CD4-positive, alpha-beta T cell treated with Interleukin-6 at 100 ng/mL for 8 hours (primary cell): ENCODE measurements at places on chromosomes 1 and 21.

GRCh38 chr1:1264026-1264425, 9.6 kb downstream of the UBE2J2 start:
- no peak for DNase-seq

DNA sequence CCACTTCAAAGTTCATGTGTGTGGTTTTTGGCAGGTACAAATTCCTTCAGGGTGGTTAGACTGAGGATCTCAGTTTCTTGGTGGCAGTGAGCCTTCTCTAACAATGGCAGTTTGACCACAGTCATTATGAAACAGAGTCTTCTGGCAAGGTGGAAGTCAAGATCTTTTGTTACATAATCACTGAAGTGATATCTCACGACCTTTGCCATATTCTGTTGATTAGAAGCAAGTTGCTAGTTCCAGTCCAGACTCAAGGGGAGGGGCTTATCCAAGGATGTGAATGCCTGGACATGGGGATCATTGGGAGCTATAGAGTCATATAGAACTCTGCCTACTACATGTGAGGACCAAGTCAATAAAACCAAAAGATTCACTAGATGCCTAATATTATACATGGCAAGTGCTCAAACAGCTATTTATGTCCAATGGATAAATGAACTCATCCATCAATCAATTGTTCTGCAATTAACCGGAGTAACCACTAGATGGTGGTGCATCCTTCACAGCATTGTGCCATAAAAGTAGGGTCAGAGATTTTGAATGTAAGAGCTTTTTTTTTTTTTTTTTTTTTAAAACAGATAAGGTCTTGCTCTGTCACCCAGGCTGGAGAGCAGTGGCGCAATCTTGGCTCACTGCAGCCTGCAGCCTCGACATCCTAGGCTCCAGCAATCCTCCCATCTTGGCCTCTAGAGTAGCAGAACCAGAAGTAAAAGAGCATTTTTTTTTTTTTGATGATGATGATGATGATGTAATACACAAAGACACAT, 131.9 kb downstream of the CRB1 start:
- DNase-seq = peak; percentile 36

GRCh38 chr1:54400329-54400728, 5.9 kb downstream of the SSBP3 start:
- no peak for DNase-seq

DNA sequence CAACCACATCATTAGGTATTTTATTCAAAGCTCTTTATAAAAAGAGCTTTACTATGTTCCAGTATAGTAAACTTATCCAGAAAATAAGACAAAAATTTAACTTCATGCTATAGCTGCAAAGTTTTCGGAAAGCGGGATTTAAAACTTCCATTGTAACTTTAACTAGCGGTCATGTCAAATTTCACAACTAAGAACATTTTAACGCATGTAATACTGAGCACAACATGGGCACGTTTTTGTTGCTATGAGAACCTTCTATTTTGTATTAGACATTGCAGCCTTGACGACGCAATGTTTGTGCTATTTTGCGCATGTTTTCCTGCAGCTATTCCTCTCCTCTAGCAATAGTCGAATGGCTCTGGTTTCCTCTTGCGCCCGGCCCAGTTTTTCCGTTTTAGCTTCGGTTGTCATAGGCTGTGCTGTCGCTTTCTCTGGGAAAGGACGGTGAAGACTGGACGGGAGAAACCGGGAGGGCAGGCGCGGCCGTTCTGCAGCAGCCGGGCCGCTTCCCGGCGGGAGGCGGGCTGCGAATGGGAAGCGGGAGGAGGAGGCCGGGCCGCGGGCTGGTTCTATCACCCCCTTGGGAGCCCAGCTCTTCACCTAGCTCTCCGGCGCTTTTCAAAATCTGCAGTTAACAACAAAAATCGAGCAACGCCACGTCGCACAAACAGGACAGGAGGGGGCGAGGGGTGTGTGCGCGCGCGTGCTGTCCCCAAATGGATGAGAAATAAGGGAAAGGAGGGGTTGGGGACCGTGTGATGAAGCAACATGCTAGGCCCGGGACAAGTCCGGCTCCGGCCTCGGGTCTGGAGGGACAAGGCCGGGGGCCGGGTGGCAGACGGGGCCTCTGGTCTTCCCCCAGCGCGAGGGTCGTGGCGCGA, 105.3 kb upstream of the HNRNPU start:
- DNase-seq = peak; percentile 62

- DNase-seq = no peak
Measured at GRCh38 chr1:31416101-31416736, 3.2 kb downstream of the SERINC2 start.

DNA sequence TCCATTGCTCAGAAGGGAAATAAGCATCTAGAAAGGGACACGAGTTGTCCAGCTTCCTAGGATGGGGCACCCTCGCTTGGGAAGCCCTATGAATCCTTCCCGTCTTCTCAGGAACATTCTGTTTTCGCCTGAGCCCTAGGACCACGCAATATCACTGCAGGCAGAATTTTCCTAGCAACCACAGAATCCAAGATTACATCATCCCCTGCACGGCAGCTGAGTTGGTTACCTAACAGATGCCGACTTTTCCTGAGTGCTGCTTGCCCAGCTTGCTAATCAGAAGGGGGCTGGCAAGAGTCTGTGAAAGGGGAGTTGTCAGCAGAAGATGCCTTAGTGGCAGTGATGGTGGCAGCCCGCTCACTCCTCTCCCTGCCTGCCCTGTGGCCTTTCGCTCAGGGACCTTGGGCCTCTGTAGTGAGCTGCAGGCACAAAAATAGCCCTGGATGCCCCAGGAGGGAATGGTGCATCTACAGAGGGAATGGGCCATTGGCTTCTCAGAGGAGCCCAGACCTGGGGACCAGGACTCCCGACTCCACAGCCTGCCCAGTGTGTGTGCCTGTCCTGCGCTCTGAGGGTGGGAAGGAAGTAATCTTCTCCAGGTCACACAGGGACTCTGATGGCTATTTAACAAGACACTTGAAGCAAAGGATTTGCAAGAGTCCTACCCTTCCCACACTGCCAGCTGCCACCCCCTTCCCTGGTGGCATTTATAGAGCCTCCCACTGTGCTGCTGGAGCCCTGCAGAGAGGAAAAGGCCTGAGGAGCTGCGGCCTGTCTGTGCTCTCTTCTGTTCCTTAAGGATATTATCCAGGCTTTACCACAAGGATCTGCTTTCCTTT, 28.9 kb upstream of the CLSTN1 start:
- no peak for DNase-seq

GRCh38 chr1:197234581-197234980, 33.5 kb upstream of the CRB1 start:
- DNase-seq = no peak

DNA sequence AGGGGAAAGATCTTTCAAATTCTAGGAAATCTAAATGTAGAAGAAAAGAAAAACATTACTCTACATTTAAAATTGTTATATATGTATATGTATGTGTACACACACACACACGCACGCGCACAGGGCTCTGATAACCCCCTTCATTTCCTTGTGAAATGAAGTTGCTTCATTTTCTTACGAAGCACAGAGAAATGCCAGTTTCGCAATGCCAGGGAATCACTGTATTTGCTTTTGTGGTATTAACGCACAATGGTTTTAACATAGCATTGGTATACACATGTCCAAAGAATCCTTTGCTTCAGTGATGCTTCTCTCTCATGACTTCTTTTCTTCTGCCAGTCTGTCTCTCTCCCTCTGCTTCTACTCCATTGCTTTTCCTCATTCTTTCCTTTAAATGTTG, 8.4 kb upstream of the DDAH1 start:
- no peak for DNase-seq

- no peak for DNase-seq
Measured at GRCh38 chr1:233843525-233844204, 60.8 kb upstream of the SLC35F3 start.

- no peak for DNase-seq
Measured at GRCh38 chr1:234604495-234605398, 5.2 kb downstream of the IRF2BP2 start.

DNA sequence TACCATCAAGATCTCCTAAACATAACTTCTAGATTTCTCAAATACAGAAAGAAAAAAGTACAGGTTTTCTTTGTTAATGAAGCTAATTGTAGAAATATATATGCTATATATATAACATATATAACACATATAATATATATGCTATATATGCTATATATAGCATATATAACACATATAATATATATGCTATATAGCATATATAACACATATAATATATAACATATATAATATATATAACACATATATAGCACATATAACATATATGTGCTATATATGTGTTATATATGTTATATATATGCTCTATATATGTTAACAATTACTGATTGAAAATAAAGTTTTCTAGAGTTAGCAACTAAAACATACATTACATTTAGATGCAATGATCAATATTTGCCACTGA, 34.8 kb downstream of the RGS21 start:
- no peak for DNase-seq

- DNase-seq = no peak
Measured at GRCh38 chr1:111754984-111755330, 744 bp upstream of the DDX20 start.

DNA sequence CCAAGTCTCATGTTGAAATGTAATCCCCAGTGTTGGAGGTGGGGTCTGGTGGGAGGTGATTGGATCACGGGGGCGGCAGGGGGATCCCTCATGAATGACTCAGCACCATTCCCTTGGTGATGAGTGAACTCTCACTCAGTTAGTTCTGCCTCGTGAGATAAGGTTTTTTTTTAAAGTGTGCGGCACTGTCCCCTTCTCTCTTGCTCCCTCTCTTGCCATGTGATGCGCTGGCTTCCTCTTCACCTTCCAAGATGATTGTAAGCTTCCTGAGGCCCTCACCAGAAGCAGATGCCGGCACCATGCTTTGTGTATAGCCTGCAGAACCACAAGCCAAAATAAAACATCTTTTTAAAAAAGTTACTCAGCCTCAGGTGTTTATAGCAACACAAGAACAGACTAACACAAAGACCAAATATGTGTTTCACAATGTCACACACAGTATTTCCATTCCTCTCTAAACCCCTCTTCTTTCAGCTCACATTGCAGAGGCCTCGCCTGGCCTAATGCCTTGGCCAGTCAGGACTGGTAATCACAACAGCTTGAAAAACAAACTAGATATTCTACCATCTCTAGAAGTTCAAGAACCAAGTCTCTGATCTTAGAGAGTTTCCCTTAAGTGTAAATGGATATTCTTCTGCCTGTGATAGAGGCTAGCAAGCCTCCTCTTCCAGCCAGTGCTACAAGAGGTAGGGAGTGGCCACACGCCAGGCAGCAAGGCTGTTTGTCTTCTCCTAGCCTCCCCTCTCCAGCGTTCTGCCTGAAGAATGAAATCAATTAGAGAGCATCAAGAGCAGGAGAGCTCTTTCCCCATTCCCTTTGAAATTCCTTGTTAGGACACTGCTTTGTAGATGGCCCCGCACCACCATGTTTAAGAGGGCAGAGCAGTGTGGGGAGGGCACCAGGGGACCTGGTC, 19.6 kb upstream of the RAP1A start:
- DNase-seq = no peak

- DNase-seq = no peak
Measured at GRCh38 chr1:179178950-179179349, 50.5 kb downstream of the ABL2 start.

GRCh38 chr1:44326024-44326701, 28.9 kb downstream of the ERI3 start:
- DNase-seq = no peak

GRCh38 chr1:19342062-19342750, 30.1 kb downstream of the SLC66A1 start:
- no peak for DNase-seq

GRCh38 chr1:159341736-159342135, 39.6 kb downstream of the FCER1A start:
- no peak for DNase-seq

DNA sequence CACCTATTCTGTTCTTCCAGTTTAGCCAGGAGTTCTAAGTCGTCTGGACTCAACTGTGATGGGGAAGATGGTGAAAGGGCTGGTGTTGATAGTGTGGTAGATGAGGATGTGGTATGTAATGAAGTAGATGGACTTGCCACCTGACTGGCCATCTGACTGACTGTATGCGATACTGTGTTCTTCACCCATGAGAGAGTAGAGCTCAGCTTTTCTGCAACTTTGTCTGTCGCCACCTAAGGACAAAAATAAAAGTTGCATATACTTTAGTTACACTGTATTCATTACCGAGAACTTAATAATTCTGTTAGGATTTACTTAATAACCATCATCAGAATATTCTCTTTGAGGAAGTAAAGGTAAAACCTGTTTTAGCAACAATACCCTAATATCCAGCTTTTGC, 48.5 kb downstream of the EVI5 start:
- no peak for DNase-seq

DNA sequence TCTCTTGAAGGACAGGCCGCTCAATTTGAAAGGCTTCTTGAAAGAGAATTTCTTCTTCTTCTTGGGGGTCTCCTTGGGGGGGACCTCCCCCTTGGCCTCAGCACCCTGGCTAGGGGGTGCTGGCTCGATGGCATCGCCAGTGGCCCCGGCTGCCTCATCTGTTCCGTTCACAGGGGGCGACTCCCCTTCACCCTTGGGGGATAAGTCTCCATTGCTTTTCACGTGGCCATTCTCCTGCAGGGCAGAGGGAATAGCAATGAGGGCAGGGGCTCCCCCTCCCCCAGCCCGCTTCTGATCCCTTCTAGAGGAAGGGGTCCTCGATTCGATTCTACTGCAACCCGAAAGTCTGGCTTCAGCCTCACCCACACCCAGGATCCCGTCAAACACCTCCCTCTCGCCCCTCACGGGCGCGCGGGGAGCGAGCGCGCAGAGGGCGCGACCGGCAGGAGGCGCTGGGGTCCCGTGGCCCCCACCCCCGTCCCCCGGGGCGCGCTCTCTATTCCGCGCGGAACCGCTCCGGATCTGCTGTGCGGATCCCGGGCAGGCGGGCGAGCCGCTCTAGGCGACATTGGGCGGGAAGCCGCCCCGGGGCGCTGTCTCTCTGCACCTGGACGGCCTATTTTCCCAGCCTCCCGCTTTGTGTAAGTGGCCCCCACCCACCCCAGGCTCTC, 1.0 kb downstream of the MARCKSL1 start:
- peak; percentile 65 for DNase-seq

- DNase-seq = no peak
Measured at GRCh38 chr1:204094856-204095634, 22.1 kb downstream of the SOX13 start.
